ENCODE measurements at places on chromosomes 7 and 10. TPM values are rescaled to one million over a fixed set of nuclear protein-coding genes. Genes with fewer than 3 reads are reported as not detected.

GRCh38 chr10:79256264-79256806 lies 90.9 kb upstream of the PPIF start:
- DNase-seq = no peak
- peaks cover 13% of the 10 kb centered on the region for H3K36me3 ChIP-seq
- no peaks in the 10 kb centered on the region for H3K27me3 ChIP-seq
- no peak overlapping the region for H3K4me3 ChIP-seq
- no peak overlapping the region for H3K27ac ChIP-seq

- no peak for DNase-seq
- no peaks in the 10 kb centered on the region for H3K36me3 ChIP-seq
- no peak overlapping the region for H3K27ac ChIP-seq
- H3K27me3 ChIP-seq = no peaks in the 10 kb centered on the region
Observed at GRCh38 chr7:141431711-141432110, 119.5 kb upstream of the AGK start.

Gene GBX1
- total RNA-seq = not detected

Gene MET
- total RNA-seq = 44.5 TPM

Gene CPA2
- total RNA-seq = not detected

Gene AIMP2
- total RNA-seq = 44.6 TPM

Gene CDHR1
- 0.14 TPM for total RNA-seq

Gene HOXA6
- 20.7 TPM for total RNA-seq

GRCh38 chr7:141944811-141945210 lies 2.0 kb downstream of the CLEC5A start:
- no peak for DNase-seq
- H3K4me3 ChIP-seq = no peak overlapping the region
- H3K27me3 ChIP-seq = no peaks in the 10 kb centered on the region
- no peaks in the 10 kb centered on the region for H3K4me1 ChIP-seq

Gene GHRHR
- not detected for total RNA-seq

Gene CALHM1
- total RNA-seq = not detected

Gene JAKMIP3
- total RNA-seq = not detected

DNA sequence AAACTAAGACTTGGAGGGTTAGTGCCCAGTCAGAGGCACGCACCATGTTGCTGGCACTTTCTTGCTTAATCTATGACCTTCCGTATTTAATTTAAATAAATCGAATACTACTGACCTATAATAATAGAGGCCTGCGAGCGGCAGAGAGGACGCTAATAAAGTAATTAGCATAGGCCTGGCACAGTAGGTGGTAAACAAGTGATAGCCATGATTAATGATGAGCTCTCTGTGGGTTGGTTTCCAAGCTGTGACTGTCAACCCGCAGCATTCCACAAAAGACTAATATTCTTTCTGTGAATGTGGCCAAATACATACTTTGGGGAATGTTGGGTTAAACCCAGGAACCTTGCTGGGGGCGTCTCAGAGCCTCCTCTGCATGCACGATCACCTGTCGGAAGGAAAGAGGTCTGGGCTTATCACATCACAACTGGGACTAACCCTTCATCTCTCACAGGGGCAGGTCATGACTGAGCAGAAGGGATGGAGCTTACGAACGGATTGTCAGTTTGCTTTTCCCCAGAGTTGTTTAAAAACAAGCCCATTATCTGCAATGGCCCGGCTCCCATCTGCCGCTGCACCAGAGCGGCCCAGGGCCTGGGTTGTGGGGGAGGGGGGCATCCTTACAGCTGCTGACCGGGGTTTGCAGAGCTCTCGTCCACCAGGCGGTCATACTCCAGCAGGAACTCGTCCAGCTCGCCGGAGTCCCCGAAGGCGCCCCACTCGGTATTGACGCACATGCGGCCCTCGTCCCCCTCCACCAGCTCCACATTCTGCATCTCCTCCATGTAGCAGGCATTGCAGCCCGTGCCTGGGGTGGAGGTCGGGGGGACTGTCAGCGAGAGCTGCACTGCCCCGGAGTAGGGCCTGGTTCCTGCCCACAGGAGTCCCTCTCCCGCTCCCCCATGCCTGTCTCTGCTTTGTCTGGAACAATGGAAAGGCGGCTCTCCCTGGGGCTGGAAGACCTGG lies 6.2 kb upstream of the MYL7 start:
- peaks cover 29% of the 10 kb centered on the region for H3K27me3 ChIP-seq
- no peak for DNase-seq
- H3K36me3 ChIP-seq = no peaks in the 10 kb centered on the region
- no peak overlapping the region for H3K4me3 ChIP-seq

Gene TMEM229A
- total RNA-seq = not detected

Gene PHF14
- total RNA-seq = 38.6 TPM

- no peaks in the 10 kb centered on the region for H3K36me3 ChIP-seq
- no peak overlapping the region for H3K4me3 ChIP-seq
- DNase-seq = peak; percentile 65
- peaks cover 10% of the 10 kb centered on the region for H3K4me1 ChIP-seq
Observed at GRCh38 chr10:2985729-2986232, 81.6 kb upstream of the PFKP start.

- H3K27ac ChIP-seq = peak overlapping the region; percentile 23
- no peaks in the 10 kb centered on the region for H3K27me3 ChIP-seq
- peak; percentile 40 for DNase-seq
Observed at GRCh38 chr10:79066411-79067240, 2.1 kb upstream of the ZMIZ1 start.

Gene IKZF1
- total RNA-seq = 0.20 TPM

DNA sequence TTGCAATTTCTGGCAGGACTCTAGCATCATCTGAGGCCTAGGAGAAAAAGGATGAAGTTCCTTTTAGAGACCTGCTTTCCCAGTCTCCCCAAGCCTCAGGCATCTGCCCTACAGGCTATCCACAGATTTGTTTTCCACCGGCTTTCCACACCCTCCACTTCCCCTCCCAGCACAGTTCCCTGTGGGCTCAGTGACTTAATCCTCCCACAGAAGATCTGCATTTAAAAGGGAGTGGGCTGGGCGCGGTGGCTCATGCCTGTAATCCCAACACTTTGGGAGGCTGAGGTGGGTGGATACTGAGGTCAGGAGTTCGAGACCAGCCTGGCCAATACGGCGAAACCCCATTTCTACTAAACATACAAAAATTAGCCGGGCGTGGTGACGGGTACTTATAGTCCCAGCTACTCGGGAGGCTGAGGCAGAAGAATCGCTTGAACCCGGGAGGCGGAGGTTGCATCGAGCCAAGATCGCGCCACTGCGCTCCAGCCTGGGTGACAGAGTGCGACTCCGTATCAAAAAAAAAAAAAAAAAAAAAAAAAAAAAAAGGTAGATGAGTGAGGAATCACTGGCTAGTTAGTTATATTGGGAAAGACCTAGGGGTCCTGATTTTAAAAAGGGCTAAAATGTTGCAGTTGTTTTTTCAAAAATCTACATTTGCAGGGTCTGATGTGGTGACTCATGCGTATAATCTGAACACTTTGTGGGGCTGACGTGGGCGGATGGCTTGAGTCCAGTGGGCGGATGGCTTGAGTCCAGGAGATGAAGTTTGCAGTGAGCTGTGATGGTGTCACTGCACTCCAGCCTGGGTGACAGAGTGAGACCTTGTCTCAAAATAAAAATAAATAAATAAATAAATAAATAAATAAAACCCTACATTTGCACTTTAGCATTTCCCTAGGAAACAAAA lies 119.5 kb downstream of the BAMBI start:
- no peak for DNase-seq
- no peaks in the 10 kb centered on the region for H3K4me1 ChIP-seq
- H3K27ac ChIP-seq = no peak overlapping the region
- no peak overlapping the region for H3K4me3 ChIP-seq

Gene GPNMB
- 0.33 TPM for total RNA-seq

Gene TMEM176B
- total RNA-seq = not detected

Measured in endothelial cell of umbilical vein (primary cell).